NCI-H187 (cell line): ENCODE measurements at places on chromosomes 16 and 17.

GRCh38 chr17:59513934-59514841 is 51.2 kb upstream of the DHX40 start:
- DNase-seq: peak; percentile 97

DNA sequence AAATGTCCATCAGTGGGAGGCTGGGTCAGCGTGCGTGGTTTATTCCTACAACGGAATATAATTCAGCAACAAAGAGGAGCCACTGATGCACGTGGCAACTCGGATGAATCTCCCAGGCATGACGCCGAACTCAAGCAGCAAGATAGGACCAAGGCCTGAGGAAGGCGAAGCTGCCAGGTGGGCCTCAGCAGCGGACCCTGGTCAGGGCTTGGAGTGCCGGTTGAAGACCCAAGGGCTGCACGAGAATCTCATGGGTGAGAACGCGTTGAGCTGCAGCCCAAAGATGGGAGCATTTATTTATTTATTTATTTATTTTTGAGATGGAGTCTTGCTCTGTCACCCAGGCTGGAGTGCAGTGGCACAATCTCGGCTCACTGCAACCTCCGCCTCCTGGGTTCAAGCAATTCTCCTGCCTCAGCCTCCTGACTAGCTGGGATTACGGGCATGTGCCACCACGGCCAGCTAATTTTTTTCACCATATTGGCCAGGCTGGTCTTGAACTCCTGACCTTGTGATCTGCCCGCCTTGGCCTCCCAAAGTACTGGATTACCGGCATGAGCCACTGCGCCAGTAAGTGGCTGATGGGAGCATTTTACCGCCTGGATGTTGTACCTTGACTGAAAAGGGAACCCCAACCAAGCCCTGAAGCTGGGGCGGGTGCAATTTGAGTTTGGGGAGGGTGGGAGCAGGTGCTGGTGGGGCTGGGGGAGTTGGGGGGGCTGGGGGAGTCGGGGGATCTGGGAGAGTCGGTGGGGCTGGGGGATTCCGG is 18.1 kb upstream of the BAHCC1 start:
- no peak for DNase-seq

DNA sequence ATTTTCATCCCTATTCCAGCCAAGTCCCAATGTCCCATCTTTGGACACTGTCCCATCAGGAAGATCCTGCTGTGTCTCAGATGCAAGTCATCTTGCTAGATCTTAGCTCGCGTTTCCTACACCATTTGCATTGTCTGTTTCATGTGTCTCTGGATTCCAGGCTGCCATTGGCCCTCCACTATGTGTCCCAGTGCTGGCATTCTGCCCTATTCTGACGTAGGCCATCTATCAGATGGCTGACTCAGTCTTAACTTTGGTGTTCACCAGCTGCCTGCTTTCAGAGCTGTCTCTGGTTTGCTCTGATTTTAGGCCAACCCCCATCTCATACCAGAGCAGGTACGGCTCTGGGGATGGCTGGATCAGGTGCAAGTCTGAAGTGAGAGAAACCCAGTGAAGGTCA is 300.9 kb upstream of the ASIC2 start:
- DNase-seq: no peak

DNA sequence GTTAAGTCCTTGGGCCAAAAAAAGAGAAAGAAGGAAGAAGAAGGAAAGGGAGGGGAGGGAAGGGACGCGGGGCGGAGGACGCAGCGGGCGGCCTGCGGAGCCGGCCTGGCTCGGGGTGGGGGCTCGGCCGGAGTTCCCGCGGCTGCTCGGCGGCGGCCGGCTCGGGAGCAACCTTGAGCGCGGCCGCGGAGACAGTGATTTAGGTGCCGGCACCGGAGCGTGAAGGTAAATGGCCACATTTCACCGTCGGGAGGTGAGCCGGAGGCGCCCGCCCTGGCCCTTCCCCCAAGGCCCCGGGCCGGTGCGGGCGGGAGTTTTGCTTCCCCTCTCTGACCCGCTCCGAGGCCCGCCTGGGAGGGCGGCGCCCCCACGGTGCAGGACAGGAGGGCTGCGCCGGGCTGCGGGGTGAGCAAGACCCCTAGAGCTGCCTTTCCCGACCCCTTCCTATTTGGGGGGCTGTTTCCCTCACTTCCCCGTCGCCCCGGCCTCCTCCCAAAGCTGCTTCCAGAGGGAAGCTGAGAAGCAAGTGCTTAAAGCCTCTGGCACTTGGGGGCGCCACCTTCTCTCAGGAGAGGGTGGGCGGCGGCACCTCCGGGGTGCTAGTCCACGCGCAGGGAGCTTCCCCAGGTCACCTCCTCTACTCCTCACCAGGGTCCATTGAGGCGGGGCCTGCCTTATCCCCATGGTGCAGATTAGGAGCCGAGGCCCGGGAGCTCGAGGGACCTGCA is 56.5 kb downstream of the MRM1 start:
- DNase-seq: no peak

DNA sequence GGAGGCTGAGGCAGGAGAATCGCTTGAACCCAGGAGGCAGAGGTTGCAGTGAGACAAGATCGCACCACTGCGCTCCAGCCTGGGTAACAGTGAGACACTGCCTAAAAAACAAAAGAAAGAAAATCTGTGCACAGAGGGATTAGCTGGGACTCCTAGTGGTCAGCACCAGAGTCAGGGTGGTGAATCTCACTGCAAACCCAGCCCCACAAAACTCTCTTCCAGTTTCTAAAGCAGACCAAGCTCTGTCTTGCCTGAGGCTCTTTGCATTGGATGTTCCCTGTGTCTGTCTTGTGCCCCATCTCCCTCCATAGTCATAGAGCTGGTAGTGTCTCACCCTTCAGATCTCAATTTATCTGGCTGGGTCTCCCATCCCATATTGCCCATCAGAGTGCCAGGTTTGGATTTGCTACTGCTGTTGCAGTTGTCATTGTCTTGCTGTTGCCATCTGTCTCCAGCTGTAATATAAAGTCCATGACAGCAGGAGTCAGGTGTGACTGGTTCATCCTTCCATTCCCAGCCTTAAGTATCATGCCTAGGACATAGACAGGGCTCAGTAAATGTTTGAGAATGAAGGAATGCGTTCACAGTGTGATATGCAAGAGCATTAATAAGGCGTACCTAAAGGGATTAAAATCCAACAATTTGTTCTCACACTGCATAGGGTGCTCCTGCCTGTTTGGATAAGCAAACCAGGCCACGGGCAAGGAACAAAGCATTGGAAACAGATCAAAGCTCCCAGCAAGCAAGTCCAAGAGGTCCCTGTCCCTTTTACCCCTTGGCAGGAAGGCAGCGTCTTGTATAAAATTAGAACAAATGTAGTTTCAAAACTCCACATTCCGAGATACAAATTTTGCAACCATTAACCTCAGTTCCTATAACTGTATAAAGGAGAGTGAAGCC is 614.6 kb upstream of the CDH5 start:
- DNase-seq: no peak
